Left cardiac atrium (tissue), 4 donors: ENCODE measurements at places on chromosomes 5 and 9. TPM values are rescaled to one million over a fixed set of nuclear protein-coding genes. Genes with fewer than 3 reads are reported as not detected.

GRCh38 chr9:35236692-35237091 is 74.9 kb downstream of the UNC13B start:
- no peak for DNase-seq

DNA sequence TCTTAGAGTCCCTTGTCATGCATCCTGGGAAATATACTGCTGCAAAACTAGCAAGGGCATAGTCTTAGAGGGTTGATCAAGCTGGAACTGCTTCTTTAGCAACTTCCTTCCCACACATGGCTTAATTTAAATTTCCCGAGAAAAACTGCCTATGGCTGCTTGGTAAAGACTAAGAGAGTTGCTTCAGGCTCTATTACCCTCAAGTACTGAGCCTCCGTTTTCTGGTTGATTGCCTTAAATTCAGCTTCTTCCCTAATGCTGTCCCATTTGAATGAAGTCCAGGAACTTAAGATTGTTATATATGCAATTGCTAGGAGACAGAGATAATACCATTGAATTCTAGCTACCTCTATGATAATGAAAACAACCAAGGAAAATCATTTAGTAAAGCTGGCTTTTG is 385.7 kb upstream of the CYLC2 start:
- no peak for DNase-seq

GRCh38 chr9:16828340-16829281 is 41.9 kb downstream of the BNC2 start:
- peak; percentile 39 for DNase-seq

DNA sequence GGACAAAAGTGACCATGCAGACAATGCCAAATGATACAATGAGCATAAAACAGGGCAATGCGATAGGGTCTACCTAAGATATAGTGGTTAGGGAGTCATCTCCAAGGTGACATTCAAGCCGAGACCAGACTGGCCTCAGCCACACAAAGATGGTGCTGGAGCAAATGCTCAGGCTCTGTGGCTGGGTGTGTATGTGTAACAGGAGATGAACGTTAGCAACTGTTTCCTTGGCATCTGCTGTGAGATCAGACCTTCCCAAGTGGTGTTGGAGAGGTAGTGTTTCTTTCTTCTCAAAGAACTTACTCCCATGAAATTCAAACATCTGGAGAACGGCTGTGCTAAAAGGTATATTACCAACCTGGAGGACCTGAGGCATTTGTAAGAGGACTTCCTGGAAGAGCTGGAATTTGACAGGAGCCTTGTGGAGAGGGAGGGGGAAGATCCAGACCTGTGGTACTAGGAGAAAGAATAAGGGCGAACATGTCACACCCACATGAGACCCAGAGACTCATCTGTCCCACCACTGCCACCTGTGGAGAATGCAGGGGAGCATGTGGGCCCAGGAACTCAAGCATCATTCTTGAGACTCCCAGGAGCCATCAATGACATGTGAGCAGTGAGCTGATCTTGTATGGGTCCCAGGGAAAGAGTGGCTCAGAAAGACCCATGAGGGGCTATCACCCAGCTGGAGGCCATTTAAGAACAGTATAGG is 21.4 kb upstream of the ANXA6 start:
- no peak for DNase-seq

DNA sequence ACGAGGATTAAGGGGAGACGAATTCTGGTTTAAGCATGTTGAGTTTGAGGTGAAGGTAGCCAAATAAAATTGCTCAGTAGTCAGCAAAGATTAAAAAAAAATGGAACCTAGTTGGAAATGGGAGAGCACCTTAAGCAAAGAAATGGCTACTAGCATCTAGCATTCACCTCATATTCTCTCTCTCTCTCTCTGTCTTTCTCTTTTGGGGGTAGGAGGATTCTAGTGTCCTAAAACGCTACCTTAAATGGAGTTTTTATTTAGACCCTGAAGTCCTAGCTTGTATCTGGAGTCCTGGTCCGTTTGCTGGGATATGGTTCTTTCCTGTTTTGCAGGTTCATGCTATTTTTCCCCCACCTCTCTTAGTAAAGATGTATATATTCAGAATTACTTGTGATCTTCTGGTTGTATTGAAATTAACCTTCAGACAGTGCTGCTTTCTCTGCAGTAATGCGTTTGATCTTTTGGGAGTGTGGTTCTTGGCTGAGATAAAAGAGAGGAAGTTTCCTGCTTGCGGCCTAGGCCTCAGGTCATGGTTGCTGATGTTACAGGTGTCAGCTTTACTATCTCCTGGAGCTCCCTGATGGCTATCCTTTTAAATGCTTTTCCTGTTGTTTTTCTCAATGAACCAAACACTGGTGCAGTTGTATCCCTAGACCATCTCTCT is 8.0 kb downstream of the TGFBR1 start:
- DNase-seq: no peak

DNA sequence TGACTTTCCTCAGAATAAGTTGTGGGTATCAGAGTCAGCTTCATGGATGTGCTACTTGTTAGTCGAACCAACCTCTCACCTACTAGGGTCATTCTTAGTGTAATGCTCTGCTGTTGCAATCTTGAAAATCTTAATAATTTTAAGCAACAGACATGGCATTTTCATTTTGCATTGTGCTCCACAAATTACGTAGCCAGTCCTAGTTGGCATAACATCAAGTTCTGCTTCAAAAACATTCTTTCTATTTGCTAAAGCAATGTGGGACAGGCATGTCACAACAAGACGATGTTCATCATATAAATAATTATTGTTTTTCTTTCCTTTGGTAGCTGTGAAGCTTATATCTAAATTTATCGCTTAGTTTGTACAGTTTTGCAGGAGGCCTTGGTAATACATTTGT is 39.3 kb upstream of the CDH12 start:
- no peak for DNase-seq

- no peak for DNase-seq
Observed at GRCh38 chr9:82223442-82223841, 234.9 kb downstream of the SPATA31D1 start.

- no peak for DNase-seq
Observed at GRCh38 chr5:73213566-73213998, 40.6 kb downstream of the TMEM174 start.

GRCh38 chr5:158840193-158840592 is 259.5 kb downstream of the EBF1 start:
- DNase-seq: no peak

DNA sequence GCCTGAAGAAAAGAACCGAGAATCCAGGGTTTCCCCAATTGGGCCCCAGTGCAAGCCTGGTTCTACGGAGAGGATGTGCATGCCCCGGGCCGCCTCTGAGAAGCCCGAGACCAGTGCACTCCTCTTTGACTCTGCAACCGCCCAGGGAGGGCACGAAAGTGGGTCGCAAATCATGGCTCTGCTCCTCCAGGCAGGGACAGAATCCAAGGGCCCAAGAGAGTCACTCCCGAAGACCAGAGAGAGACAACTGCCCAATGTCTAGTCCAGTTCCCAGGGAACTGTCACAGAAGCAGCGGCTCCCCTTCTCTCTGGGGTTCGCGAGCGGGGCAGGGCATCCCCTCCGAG is 107.8 kb downstream of the PSD2 start:
- DNase-seq: no peak

DNA sequence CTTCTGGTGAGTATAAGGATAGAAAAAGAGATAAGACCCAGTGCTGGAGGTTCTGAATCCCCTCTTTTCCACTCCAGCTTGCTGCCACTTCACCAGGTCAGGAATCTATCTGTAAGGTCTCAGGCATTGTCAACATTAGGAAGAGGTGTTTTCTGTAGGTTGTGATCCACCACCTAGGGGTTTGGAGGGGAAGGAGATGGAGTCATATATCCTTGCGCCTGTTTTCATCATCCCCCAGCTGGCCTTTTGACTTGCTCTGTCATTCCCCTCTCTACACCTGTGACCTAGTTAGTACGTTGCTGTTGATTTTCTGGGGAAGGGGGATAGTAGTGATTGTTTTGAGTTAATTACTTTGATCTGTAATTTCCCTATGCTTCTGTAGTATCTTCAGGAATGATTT is 20.5 kb downstream of the SPINK5 start:
- DNase-seq: no peak

DNA sequence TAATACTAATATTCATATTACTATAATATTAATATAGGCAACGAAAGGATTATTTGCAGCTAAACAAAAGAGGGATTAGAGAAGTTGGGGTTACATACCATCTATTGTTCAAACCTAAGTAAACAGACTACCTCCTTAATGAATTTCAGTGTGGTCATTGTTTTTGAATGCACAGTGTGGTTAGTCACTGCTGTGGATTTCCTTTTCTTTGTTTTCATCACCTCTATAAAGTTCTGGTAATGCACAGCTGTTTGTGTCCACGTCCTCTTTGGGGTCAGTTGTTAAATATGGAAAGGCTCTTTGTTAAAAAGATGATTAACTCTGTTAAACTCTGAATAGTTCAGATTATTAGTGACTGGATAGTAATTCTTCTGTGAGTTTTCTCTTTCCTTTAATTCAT is 233.6 kb downstream of the MAST4 start:
- no peak for DNase-seq

DNA sequence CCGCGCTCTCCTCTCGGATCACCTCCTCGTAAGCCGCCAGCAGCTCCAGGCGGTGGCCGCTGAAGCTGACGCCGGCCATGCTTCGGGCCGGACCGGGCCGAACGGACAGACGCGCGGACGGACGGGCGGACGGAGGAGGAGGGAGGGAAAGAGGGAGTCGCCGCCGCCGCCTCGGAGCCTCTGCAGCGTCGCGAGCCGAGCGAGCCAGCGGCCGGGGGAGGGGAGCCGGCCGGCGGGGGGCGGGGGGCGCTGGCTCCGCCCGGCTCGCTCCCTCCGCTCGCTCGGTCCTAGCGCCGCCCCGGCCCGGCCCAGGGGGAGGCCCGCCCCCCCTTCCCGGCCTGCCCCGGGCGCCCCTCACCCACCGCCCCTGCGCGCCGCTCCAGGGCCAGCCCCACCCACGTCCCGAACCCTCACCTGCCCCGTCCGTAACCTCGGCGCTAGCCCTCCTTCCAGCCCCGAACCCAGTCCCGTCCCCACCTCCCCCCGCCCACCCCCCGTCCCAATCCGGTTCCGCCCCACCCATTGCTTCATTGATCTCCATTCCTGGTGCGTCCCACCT is at the start of gene DBN1:
DBN1 (minus strand) TSS at position 192 of the 559 bp plus-strand sequence; CDS start at position 79, 113 bp downstream.
- peak; percentile 58 for DNase-seq

The EXD3 gene
- 8.0 TPM for total RNA-seq

The CD74 gene
- total RNA-seq: 433 TPM

The TRAF2 gene
- total RNA-seq: 11.8 TPM

The SGCD gene
- total RNA-seq: 58.5 TPM

The TMEM171 gene
- total RNA-seq: not detected

The CDX1 gene
- total RNA-seq: not detected
